Stimulated activated CD4-positive, alpha-beta T cell treated with anti-CD3 and anti-CD28 coated beads, Interleukin-2, amount 100 ng/mL, for 24 hours (primary cell): ENCODE measurements at places on chromosomes 4 and X.

GRCh38 chr4:73891739-73892405 is 22.7 kb downstream of the CXCL1 start:
- no peak for DNase-seq

GRCh38 chr4:161577579-161578301 is 586.1 kb downstream of the FSTL5 start:
- DNase-seq, result no peak

DNA sequence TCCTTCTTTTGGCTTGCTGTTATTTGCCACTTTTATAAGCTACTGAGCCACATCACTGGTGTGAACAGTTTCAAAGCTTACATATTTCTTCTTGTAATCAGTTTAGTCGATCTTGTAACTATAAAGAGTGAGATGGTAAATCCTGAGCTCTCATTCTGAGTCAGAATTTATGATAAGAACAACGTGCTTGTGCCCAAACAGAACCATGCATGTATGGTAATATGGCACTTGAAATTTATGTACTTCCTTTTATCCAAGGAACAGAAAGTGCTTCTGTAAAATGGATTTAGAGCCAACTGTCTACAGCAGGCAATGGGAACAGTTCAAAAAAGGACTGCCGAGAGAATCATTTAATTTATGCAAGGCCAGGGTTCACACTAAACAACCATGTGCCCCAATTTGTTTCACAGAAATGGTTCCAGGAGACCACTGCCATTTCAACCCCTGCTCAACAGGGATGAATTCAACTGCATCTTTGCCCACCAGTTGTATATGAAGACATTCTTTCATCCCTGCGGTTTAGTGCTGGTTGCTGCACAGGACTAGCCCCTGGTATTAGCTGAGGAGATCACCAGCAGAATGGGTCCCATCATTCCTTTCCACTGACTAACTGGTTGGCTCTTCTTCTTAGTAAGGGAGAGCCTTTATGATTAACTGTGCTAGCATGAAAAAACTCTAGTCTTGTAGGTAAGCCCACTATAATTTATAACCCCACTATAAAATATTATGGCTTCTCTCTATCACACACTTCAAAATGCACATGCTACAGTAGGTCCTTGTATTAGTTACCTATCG is 162.9 kb upstream of the PGRMC2 start:
- no peak for DNase-seq

- DNase-seq, result no peak
Observed at GRCh38 chr4:56247646-56248045, 139.6 kb downstream of the AASDH start.

- no peak for DNase-seq
Observed at GRCh38 chrX:2897311-2897689, 31.8 kb downstream of the ARSD start.

DNA sequence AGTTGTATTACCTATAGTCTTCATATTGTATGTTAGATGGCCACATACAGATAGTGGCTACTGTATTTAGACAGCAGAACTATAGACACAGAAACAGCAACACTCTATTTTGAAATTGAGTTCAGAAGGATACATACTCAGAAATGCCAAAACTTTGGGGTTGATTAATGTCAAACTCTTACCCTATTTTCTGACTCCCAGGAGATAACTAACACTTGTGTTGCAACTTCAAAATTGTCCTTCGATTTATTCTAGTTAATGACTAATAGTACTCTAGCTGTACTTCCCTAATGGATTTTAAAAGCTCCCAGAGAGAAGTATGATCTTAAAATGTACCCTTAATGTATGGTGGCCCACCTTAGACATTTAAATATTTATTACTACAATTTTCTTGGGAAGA is 229.9 kb upstream of the UGT8 start:
- no peak for DNase-seq

DNA sequence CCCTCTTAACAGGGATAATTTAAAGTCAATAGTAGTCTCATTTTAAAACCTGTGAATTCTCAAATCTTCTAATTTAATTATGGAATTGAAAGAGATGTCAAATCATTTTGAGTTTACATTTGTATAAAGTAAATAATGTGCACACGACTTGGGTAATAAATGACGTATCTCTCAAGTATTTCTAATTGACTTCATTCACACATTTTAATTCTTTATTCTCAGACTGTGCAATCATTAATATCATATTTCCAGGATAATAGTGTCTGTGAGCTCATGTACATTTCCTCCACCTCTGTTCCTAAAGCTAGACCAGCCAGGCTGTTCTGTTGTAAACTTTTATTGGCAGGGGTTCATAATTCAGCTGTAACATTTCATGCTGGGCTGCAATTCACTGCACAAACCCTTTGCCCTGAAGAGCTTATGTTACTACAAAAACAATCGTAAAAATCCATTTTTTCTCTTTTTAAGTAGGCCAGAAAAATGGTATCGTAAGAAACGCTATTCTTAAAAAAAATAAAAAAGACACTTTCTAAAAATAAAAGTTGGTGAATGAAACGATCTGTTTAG is 1103.1 kb upstream of the TENM3 start:
- no peak for DNase-seq

DNA sequence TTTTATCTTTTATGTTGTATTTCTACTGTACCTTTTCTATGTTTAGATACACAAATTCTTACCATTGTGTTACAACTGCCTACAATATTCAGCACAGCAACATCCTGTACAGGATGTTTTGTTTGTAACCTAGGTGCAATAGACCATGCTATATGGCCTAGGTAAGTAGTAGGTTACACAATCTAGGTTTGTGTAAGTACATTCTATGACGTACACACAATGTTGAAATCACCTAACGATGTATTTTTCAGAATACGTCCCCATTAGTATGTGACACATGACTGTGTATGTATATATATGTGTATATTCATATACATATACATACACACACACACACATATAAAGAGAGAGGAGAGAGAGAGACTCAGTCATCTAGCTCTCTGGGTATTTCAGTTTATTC is 103.5 kb downstream of the CLNK start:
- DNase-seq, result no peak

DNA sequence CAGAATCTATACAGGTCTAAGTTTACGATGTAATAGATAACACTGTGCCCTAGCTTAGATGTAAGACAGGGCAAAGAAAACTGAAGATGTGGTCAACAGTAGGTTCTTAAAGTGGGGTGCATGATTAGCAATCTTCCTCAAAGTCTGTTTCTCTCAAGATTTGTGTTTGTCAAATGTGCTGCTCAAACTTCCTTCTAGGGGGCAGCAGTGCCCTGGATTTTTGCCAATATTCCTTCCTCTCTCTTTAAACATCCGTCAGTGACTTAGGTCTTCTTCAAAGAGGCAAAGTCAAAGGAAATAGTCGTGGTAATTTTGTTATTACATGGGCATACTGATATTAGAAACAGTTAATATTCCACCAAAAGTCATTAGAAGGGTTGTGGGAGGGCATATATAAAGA is 4.2 kb upstream of the PDHA2 start:
- DNase-seq, result no peak

DNA sequence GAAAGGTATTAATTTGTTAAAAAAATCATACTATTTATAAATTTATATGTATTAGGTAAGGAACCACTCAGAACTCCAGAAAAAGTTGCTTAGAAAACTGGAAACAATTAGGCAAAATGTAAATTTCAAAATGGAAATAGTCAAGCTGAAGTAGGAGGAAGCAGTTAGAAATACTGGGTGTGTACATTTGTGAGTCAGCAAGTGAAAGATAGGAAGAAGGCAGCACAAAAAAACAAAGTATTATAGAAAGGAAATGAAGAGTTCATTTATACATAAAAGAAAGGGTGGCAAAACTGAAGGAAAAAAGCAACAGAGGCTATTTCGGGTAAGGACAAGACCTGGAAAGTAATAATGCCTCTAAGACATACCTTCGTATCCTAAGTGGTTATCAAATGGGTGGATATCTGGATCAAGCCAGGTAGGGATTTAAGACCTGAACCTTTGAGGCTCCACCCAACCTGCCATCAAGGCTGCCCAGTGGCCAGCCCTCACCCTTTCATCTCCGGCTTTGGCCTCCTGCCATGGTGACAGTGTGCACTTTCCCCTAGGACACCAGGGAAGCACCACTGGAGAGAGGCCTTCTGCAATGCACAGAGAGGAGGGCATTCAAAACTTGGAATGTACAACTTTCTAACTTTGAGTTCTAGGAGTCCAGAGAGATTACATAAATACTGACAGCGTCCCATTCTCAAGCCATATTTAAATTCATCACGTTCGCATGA is at the start of gene LRRC66:
Gene LRRC66 (minus strand): TSS at position 428 of the 722 bp plus-strand sequence. CDS start 2,750 bp downstream, outside the sequence.
- no peak for DNase-seq

GRCh38 chr4:146490106-146490505 is 31.6 kb downstream of the SLC10A7 start:
- no peak for DNase-seq

GRCh38 chr4:2348786-2349185 is 69.7 kb downstream of the ZFYVE28 start:
- DNase-seq, result no peak

- DNase-seq, result no peak
Observed at GRCh38 chr4:46484881-46485280, 95.0 kb upstream of the GABRA2 start.

DNA sequence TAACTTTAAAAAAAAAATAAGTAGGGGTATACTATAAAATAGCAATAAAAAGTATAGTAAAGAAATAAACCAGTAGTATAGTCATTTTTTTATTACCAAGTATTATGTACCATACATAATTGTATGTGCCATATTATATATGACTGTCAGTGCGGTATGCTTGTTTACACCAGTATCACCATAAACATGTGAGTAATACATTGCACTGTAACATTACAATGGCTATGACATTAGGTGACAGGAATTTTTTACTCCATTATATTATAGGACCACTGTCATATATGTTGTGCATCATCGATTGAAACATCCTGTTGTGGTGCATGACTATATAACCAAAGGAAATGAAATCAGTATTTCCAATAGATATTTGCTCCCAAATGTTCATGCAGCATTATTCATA is 176.9 kb upstream of the ARHGAP24 start:
- DNase-seq, result no peak

- no peak for DNase-seq
Observed at GRCh38 chrX:136493011-136493410, 4.4 kb upstream of the HTATSF1 start.

- DNase-seq, result no peak
Observed at GRCh38 chrX:138128027-138128671, 562.2 kb downstream of the ZIC3 start.

GRCh38 chr4:80071604-80072227 is 1.3 kb downstream of the ANTXR2 start:
- no peak for DNase-seq

- DNase-seq, result no peak
Observed at GRCh38 chr4:2852481-2852921, 8.9 kb downstream of the ADD1 start.

GRCh38 chrX:14673236-14673635 is 143.9 kb downstream of the GLRA2 start:
- DNase-seq, result no peak
